Activated effector memory CD4-positive, alpha-beta T cell treated with Interleukin-2 at 50 U/mL for 16 hours (primary cell): ENCODE measurements at places on chromosomes 11 and 22.

- DNase-seq, result no peak
Observed at GRCh38 chr11:86499723-86500129, 125.0 kb downstream of the CCDC81 start.

DNA sequence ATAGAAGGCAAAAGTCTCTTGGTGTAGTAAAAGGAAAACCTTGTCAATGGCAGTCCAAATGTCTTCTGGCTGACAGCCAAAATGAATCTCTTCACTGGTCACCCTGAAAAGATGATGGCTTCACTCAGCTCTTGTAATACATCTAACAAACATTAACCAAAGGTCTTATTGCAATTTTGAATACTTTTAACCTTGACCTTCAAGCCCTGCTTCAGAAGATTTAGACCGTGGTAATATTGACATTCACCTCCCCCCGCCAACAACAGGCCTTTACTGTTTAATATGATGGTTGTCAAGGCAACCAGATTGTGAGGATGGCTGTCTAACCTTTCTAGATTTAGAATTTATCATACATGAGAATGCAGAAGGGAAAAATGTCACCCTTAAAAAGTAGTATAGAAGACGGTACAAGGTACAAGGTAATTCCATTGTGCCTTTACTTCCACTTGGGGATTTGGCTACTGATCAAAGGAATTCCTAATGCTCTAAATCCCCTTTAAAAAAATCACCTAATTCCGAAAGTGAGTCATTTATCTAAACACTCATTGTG, 342.3 kb downstream of the LARGE1 start:
- no peak for DNase-seq

GRCh38 chr22:29275167-29275566, 7.1 kb downstream of the EWSR1 start:
- DNase-seq, result no peak

GRCh38 chr11:88377144-88377543, 39.6 kb upstream of the CTSC start:
- no peak for DNase-seq

- DNase-seq, result no peak
Observed at GRCh38 chr22:31973739-31974138, 29.4 kb downstream of the YWHAH start.

DNA sequence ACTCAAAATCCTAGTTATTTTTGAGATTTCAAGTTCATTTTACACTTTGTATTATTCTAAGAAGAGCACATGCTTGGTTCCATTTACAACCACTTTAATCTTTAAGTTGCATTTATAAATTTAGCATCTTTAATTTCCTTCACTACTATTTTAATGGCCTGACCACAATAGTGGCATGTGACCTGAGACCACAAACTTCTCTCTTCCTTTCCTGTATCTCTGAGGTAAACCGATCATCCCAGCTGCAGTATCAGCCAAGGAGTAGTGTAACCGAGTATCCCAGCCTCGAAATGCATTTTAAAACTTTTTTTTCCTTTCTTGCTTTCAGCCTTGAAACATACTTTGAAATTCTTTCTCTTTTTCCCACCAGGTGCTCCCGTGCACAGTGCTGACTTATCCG, 28.7 kb upstream of the CBX6 start:
- DNase-seq, result no peak

DNA sequence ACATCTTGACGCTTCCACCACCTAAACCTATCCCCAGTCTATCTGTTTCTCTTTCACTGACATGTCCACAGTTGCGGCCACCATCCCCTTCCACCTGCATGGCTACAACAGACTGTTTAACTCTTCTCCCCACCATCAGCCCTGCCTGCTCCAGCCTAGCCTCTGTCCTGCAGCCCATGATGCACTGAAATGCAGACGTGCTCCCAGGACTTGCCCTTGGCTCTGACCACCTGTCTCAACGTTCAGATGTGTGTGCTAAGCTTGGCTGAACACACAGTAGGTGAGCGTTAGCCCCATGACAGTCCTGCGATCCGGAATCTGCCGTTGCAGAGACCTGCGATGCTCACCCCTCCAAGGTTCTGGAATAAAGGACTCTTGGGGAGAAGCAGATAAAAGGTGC, 22.7 kb downstream of the CBX7 start:
- no peak for DNase-seq

GRCh38 chr11:72727521-72727920, 24.7 kb downstream of the ARAP1 start:
- DNase-seq, result no peak

DNA sequence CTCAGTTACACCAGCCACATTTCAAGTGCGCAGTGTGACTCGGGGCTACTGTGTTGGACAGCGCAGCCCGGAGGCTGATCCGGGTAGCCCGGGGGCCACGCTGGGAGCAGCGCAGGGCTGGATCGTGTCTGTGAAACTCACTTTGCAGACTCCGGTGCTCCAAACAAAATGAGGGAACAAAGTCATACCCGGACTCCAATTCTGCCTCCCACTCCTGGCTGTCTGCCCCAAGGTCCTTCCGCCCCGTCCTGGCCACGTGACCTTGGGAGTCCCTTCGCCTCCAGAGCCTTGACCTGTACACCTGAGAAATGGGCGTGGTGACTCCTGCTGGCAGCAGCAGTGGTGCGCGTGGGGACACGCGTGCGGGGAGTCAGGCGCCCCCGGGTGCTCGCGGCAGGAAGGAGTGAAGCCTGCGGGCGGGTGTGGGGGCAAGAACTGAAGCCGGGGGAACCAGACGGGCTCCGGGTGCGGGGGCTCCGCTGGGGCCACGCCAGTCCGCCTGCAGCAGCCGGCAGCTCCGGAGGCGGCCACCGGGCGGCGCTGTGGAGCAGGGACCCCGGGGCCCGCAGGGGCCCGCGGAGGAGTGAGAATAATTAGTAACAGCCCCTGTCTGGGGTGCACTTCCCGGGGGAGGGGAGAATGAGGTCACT, 42.4 kb downstream of the KCNJ4 start:
- peak; percentile 13 for DNase-seq

GRCh38 chr11:100766764-100767163, 79.7 kb downstream of the ARHGAP42 start:
- no peak for DNase-seq

GRCh38 chr11:115874843-115875242, 370.6 kb upstream of the CADM1 start:
- DNase-seq, result no peak

DNA sequence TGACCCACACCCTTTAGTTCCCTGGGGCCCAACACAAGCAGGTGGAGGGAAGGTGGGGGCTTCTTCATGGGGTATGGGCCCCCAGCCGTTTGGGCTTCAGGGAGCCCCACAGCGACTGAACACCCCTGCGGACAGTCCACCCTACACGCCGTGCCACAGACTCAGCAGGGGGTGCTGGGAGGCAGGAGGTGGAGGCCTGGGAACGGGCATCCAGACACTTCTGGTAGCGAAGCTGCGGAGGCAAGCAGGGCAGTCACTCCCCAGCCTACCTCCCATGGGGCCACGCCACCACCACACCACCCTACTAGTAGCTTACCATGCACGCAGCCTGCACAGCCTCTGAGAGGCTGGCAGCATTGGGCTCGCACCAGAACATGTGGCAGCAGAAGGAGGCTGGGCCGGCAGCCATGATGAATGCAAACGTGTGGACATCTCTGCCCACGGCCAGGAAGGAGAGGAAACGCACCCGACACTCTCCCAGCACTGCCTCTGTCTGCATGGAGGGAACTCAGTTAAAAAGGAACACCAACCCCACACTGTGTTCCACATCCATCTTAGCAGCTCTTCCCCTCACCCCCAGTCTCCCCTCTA, 5.3 kb downstream of the SMPD1 start:
- no peak for DNase-seq

DNA sequence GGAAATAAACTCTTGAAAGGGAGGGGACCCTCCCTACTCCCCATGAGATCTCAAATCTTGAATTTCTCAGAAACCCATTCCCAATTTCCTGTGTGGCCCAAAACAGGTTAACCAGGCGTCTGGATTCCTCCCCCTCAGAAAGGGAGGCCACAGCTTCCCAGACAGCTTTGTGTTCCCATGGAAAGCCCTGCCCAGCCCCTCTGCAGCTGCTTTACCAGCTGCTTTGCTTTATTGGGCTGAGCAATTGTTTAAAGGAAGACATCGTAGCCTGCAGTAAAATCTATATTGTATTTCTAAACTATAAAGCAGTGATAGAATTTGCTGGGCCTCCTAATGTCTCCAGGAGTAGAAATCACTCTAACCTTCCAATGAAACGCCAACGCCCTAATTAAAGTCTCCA, 97.4 kb downstream of the CHST1 start:
- no peak for DNase-seq
